ENCODE measurements at places on chromosomes 2 and 18.

- DNase-seq: no peak
These were observed 24.4 kb upstream of the GAREM2 start for GRCh38 chr2:26148501-26148900.

- no peak for DNase-seq
These were observed 295.2 kb upstream of the HS6ST1 start for GRCh38 chr2:128613876-128614275.

GRCh38 chr18:48361801-48362200 is 47.4 kb downstream of the ZBTB7C start:
- DNase-seq: no peak

- DNase-seq: no peak
These were observed 148.7 kb downstream of the AGAP1 start for GRCh38 chr2:235642446-235643098.

DNA sequence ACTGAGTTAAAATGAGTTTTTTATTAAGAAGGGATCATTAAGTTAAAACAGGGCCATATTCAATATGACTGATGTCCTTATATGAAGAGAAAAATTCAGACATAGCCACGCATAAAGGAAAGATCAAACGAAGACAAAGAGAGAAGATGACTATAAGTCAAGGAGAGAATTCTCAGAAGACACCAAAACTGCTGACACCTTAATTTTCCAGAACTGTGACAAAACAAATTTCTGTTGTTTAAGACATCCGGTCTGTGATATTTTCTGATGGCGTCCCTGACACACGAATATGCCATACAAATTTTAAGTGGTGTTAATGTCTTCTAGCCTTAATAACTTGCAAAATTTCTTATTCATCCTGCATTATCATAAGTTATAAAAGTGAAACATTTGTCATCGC is 1325.2 kb upstream of the DDX18 start:
- DNase-seq: no peak

- no peak for DNase-seq
These were observed 54.4 kb downstream of the LRPPRC start for GRCh38 chr2:43941359-43941758.

DNA sequence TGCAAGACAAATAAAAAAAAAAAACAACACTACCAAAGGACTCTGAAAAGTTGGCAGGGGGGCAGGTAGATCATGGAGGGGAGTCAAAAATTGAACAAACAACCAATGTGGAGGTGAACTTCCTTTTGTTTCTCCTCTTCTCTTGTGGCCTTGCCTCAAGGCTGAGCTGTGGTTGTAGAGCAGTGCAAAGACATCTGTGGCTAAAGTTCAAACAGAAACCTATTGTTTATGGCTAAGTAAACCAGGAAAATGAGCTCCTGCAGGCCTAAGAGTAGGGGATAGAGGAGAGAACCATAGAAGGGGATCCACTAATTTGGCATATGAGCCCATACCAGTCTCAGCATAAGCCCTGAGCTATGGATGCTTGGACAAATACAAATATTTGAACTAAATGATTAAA is 40.2 kb upstream of the EGR4 start:
- DNase-seq: no peak

- no peak for DNase-seq
These were observed 1.9 kb upstream of the SH3BP4 start for GRCh38 chr2:234949762-234950434.
